ENCODE measurements at places on chromosomes 2 and 18. TPM values are rescaled to one million over a fixed set of nuclear protein-coding genes. Genes with fewer than 3 reads are reported as not detected.

DNA sequence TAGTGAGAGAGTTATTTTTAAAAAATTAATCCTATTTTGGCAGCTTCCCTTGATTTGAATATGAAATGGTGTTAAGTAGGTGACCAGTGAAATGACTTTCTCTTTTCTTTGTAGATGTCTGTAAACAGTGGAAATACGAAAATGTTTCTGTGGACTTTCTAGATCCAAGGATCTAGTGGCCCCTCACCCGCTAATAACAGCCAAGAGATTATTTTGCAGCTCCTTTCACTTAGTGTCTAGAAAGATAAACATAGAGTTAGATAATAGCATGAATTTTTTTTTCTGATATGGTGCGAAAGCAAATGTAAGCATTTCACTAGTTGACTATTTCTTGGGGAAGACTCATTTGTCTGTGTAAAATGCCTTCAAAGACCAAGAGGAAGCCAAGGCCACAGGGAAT lies 57.7 kb downstream of the ARHGAP15 start:
- no peak for DNase-seq

DNA sequence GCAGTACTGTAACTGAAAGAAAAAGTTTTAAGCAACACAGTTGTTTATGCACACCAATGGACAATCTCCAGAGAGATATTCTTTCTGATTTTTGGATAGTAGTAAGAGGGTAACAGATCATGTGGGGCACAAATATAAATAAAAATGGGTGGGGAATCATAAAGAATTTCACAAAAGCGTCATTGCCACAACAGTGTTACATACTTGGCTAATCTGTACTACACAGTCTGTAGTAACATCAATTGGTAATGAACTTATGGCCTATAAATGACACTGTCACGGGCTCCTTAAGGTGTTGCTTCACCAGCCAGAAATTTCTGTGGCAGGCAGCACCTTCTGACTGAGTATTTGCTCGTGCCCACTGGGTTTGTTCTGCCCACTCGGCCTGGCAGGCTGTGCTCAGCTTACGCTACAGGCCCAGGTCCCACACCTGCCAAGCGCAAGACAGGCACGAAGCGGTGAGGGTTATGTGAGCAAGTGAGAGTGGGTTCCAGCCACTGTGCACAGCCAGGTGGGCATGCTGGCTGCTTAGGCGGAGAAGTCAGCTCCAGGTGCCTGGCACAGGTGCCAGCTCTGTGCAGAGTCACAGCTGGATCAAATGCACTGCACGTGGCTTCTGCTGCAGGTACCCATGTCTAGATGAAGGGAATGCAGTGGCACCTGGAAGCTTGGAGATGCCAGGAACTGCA lies 532.5 kb upstream of the SLC39A10 start:
- DNase-seq, result no peak

DNA sequence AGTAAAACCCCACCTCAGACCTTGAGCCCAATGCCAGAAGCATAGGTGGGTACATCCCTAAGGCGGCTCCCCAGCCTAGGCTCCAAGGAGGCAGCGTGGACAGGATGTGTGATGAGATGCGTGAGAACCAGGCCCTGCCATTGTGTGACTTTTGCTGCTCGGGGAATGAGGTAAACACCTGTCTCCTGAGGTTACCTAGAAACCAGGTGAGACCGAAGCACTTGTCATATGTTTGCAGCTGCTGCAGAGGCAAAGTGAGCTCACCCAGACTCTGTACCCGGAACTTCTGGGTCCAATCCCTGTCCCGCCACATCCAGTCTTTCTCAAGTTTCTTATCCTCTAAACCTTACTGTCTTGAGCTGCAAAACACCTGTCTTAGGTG lies 3.4 kb downstream of the FBLN7 start:
- no peak for DNase-seq

DNA sequence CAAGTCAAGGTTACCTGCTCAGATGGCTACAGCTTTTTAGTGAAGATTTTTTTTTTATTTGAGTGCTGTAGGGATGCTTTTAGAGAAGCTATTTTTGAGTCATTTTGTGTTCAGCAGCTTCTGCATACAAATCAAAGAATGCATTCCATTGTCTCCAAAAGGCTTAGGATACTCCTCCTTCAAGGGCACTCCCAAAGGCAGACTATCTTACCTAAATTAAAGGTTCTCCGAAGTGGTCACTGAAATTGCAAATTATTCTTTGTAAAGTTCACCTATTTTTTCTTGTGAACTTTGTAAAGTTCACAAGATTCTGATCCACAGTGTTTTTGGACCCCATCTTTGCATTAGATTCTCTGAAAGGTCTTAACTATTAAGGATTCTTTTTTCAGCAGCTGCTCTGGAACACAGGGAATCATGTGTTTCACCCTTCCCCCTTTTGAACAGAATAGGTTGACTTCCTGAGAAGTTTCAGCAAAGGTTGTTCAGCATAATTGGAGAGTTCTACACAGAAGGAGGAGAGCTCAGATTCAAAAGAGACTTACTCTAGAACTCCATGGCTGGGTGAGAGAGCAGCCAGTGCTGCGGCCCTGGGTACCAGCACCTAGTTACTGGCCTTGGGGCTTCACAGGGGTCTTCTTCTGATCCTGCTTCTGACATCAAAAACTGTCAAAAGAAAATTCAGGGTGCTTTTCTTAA lies 14.5 kb downstream of the CLIP4 start:
- no peak for DNase-seq

Gene CPLX4
- not detected for total RNA-seq

Gene CHST9
- total RNA-seq, result 0.49 TPM
